Osteoblast (primary cell): ENCODE measurements at places on chromosomes 5 and 9.

DNA sequence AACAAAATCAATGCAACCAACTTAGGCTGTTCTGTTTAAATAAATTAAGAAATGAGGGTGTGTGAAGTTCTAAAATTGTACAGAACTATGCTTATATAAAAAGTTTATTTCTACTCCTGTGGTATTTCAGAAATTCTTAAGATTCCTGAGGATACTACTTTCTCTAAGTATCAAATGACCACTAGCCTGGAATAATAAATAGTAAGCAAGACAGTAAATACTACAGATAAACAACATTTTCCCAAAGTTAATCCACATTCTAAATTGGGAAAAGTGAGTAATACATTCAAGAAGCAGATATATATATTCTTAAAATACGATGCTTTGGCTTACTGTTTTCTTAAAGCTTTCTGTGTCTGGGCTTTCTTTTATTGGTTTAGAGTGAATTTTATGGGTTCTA lies 29.5 kb downstream of the CCNH start:
- no peaks in the 10 kb centered on the region for H3K27me3 ChIP-seq
- H3K4me1 ChIP-seq = peaks cover 9% of the 10 kb centered on the region
- peak overlapping the region; percentile 2 for H3K27ac ChIP-seq

GRCh38 chr5:31770998-31771397 lies 132.1 kb downstream of the PDZD2 start:
- H3K27ac ChIP-seq = no peak overlapping the region
- H3K36me3 ChIP-seq = no peaks in the 10 kb centered on the region
- H3K4me1 ChIP-seq = no peaks in the 10 kb centered on the region
- DNase-seq = no peak
- H3K4me3 ChIP-seq = no peak overlapping the region

DNA sequence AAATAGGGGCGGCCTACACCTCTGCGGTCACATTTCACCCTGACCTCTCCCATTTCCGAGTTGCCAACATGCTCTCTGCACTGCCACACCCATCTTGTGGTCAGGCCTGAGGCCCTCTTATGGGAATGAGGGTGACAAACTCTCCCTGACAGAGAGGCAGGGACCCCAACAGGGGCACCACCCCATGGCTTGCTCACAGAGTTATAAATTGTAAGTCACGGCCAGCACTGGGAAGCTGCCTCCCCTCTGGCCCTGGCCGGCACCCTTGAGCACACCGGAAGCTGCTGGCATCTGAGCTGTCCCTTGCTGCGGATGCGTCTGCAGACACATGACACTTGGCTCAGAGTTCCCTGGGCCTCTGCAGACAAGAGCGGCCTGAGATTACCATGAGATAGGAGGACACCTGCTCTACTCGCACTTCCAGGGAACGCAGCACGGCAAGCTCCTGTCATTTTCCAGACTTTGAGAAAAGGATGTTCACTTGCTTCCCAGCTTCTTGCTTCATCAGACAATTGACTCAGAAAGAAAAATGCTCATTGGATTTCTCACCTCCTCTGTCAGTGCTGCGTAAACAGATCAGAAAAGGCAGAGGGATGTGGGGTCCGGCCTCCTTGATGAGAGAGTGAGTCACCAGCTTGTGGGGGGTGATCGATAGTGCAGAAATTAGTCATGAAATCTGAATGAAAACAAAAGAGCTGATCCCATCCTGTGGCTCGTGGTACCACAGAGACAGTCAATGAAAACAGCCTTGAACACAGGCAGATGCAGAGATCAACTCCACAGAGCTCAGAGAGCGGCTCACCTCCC lies 269.8 kb downstream of the SYK start:
- H3K36me3 ChIP-seq = no peaks in the 10 kb centered on the region
- peak; percentile 87 for DNase-seq
- peaks cover 16% of the 10 kb centered on the region for H3K4me1 ChIP-seq
- H3K27me3 ChIP-seq = no peaks in the 10 kb centered on the region
- H3K4me3 ChIP-seq = no peak overlapping the region
- peak overlapping the region; percentile 78 for H3K27ac ChIP-seq

DNA sequence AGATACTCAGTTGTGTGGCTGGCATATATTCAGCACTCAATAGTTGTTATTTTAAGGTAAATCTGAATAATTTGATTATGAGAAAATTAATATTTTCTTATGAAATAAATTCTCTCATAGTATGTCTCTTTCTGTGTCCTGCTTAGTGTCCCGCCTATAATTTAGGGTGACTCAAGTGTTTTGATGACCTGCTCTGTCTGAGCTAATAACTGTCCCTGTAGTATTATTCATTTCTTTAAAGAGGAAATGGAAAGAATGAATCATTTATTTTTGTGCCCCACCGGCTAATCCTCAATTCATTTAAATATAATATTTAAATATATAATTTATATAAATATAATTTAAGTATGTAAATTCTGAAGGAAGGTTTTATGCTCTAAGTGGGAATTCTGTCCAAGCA lies 4.1 kb downstream of the SLC1A1 start:
- no peak overlapping the region for H3K4me3 ChIP-seq
- H3K27me3 ChIP-seq = no peaks in the 10 kb centered on the region
- H3K36me3 ChIP-seq = no peaks in the 10 kb centered on the region
- H3K27ac ChIP-seq = peak overlapping the region; percentile 53
- DNase-seq = peak; percentile 21
- H3K4me1 ChIP-seq = peaks cover 50% of the 10 kb centered on the region
